ENCODE measurements at places on chromosomes 13 and 19. TPM values are rescaled to one million over a fixed set of nuclear protein-coding genes. Genes with fewer than 3 reads are reported as not detected.

GRCh38 chr13:34416971-34417380 lies 525.1 kb upstream of the NBEA start:
- no peak for DNase-seq
- H3K27me3 ChIP-seq = no peaks in the 10 kb centered on the region
- no peaks in the 10 kb centered on the region for H3K4me1 ChIP-seq
- no peaks in the 10 kb centered on the region for H3K36me3 ChIP-seq
- H3K27ac ChIP-seq = no peak overlapping the region
- H3K4me3 ChIP-seq = no peak overlapping the region

GRCh38 chr13:24619282-24619681 lies 60.9 kb upstream of the ATP12A start:
- H3K4me1 ChIP-seq = peaks cover 50% of the 10 kb centered on the region
- peak overlapping the region; percentile 97 for H3K27ac ChIP-seq
- no peak overlapping the region for H3K4me3 ChIP-seq
- no peak for DNase-seq
- H3K36me3 ChIP-seq = peaks cover 5% of the 10 kb centered on the region
- H3K27me3 ChIP-seq = no peaks in the 10 kb centered on the region

GRCh38 chr19:16603090-16603489 lies 24.9 kb downstream of the MED26 start:
- peaks cover 4% of the 10 kb centered on the region for H3K36me3 ChIP-seq
- DNase-seq = no peak
- no peak overlapping the region for H3K27ac ChIP-seq
- H3K27me3 ChIP-seq = no peaks in the 10 kb centered on the region
- H3K4me3 ChIP-seq = no peak overlapping the region
- H3K4me1 ChIP-seq = peaks cover 34% of the 10 kb centered on the region

DNA sequence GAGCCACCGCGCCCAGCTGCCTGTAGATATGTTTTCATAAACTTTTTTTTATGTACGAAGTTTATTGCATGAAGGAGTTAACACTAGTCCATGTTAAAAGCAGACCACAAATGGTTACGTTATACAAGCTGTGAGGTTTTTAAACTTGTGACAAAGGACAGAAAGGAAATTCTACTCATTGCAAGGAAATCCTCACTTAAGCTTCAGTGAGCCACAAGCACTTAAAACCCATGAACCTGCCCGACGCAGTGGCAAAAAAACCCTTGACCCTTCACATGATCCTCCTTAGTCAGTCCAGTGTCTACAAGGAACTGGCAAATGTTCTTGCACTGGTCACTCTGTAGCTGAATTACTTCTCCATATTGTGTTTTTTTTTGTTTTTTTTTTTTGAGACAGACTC lies 4.2 kb downstream of the MPND start:
- H3K4me3 ChIP-seq = no peak overlapping the region
- DNase-seq = no peak
- peaks cover 8% of the 10 kb centered on the region for H3K4me1 ChIP-seq
- peaks cover 4% of the 10 kb centered on the region for H3K36me3 ChIP-seq
- H3K27ac ChIP-seq = no peak overlapping the region

DNA sequence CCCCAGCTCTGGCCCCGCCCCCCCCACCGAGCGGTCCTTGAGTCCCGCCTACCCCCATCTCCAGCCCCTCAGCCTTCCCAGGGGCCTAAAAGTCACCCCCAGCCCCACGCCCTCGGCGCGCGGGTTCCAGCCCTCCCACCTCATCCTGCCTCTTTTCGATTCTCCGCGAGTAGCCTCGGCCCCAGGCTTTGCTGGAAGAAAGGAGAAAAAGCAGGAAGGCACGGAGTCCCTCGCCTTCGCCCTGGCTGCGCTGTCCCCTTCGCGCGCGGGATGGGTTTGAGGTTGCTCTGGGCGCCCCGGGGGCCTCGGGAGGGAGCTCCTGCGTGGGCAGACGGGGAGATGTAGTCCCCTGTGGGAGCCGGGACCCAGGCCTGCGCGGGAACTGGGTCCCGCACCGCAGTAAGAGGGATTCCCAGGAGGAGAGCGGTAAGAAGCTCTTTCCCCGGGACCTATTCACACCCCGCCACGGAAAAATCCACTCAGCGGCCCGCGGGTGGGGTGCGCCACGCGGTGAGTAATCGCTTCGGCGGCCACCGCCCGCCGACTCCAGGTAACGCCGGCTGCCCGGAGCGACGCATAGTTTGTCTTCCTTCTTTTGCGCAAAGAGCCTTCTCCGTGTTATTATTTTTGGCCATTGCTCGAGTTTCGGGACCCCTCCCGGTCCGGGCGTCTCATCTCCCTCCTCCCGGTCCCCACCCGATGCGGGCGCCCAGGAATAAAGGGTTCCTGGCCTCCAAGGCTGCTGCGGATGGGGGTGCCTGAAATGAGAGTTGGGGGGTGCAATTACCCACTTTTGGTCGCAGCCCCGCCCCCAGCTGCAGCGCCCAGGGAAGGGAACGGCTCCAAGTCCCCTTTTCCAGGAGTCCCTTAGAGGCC lies 865 bp upstream of the CRLF1 start:
- H3K36me3 ChIP-seq = no peaks in the 10 kb centered on the region
- H3K4me3 ChIP-seq = no peak overlapping the region
- H3K27ac ChIP-seq = no peak overlapping the region
- H3K27me3 ChIP-seq = peaks cover 70% of the 10 kb centered on the region

DNA sequence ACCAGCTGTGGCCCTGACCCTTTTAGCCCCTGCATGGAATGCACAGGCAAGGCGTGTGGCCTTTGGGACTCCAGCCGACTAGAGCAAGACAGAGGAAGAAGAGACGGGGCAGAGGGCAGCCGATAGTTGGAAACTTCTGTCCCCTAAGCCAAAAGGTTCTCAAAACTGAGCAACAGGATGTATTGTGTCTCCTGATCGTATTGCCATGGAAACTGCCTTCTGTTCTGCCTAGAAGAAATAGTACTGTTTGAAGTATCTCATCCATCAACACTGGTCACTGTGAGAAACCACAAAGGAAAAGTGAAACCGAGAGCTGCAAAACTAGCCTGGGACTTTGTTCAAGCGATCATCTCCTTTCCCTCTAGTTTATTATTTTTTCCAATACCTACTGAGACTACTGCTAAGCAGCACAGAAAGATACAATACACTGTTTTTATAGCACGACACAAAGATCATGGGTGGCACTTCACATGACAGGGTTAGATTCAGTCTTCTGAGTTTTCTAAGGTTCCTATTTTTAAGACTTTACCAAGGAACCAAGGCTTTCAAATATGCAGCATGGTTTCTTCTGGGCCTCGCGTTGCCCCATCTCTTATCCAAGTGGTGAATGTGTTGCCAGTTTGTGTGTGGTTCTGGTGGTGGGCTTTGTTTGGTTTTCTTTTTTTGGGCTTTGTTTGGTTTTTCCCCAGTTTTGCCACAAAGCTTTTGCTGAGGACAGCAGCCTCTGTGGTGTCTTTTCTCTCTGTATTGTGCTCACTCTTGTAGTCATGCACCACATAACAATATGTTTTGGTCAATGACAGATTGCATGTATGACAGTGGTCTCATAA lies 49.3 kb upstream of the GPR183 start:
- H3K4me1 ChIP-seq = peaks cover 97% of the 10 kb centered on the region
- no peaks in the 10 kb centered on the region for H3K27me3 ChIP-seq
- peak overlapping the region; percentile 93 for H3K27ac ChIP-seq
- peak overlapping the region; percentile 56 for H3K4me3 ChIP-seq
- DNase-seq = peak; percentile 71

GRCh38 chr19:50626011-50626410 lies 13.7 kb downstream of the SYT3 start:
- no peak overlapping the region for H3K4me3 ChIP-seq
- H3K27ac ChIP-seq = no peak overlapping the region
- DNase-seq = no peak

DNA sequence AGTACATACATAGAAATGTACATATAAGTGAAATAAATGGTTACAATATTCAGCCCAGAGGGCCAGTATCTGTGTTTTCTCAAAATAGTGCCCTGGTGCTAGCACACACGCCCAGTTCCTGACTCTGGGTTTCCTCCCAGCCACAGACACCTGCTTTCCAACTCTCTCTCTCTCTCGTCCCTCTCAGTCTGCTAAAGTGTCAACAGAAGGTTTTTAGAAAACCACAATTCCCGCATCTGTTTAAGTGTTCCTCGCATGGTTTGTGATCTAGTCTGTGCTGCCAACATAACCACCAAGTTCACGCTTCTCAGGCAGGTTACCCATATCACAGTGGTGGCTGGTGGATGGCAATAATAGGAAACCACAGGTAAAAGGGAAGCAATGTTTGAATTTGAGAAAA lies 17.8 kb upstream of the UPF3A start:
- H3K27me3 ChIP-seq = no peaks in the 10 kb centered on the region
- peaks cover 43% of the 10 kb centered on the region for H3K4me1 ChIP-seq
- peak overlapping the region; percentile 63 for H3K27ac ChIP-seq

DNA sequence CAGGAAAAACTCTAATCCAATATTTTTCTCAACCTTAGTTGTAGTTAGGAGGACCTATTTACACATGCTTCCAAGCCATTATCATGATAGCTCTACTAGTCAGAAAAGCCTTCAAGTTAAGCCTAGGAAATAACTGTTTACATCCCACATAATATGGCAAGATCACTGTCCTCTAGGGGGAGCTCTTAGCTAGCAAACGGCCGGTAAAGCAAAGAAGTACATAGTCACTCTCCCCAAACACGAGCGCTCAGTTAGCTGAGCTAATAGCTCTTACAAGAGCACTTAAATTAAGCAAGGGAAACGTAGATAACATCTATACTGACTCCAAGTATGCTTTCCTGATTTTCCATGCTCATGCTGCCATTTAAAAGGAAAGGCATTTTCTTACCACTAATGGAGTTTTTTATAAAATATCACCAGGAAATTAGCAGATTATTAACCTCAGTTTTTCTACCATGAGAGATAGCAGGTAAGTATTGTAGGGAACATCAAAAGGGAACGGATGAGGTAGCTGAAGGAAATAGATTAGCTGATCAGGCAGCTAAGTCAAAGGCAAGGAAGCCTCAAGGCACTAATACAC lies 100.6 kb upstream of the PABPC3 start:
- H3K27ac ChIP-seq = no peak overlapping the region
- DNase-seq = peak; percentile 76
- no peaks in the 10 kb centered on the region for H3K36me3 ChIP-seq
- no peak overlapping the region for H3K4me3 ChIP-seq
- H3K4me1 ChIP-seq = peaks cover 3% of the 10 kb centered on the region

- H3K27ac ChIP-seq = no peak overlapping the region
- H3K27me3 ChIP-seq = no peaks in the 10 kb centered on the region
- H3K36me3 ChIP-seq = peaks cover 20% of the 10 kb centered on the region
These were observed 2.6 kb downstream of the IL12RB1 start for GRCh38 chr19:18083929-18084684.

DNA sequence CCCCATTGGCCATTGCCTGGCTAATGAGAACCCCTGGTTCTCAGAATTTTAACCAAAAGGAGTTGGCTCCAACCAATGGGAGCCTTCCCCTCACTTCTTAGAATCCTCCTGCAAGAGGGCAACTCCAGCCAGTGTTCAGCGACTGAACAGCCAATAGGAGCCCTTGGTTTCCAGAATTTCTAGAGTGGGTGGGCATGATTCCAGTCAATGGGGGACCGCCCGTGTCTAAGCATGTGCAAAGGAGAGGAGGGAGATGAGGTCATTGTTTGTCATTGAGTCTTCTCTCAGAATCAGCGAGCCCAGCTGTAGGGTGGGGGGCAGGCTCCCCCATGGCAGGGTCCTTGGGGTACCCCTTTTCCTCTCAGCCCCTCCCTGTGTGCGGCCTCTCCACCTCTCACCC lies 9.5 kb upstream of the SWSAP1 start:
- no peak overlapping the region for H3K27ac ChIP-seq
- no peaks in the 10 kb centered on the region for H3K4me1 ChIP-seq
- H3K36me3 ChIP-seq = peaks cover 11% of the 10 kb centered on the region
- no peak overlapping the region for H3K4me3 ChIP-seq
- no peaks in the 10 kb centered on the region for H3K27me3 ChIP-seq
- DNase-seq = no peak

Gene MEIOSIN
- total RNA-seq = not detected

Gene XAB2
- total RNA-seq = 50.7 TPM

DNA sequence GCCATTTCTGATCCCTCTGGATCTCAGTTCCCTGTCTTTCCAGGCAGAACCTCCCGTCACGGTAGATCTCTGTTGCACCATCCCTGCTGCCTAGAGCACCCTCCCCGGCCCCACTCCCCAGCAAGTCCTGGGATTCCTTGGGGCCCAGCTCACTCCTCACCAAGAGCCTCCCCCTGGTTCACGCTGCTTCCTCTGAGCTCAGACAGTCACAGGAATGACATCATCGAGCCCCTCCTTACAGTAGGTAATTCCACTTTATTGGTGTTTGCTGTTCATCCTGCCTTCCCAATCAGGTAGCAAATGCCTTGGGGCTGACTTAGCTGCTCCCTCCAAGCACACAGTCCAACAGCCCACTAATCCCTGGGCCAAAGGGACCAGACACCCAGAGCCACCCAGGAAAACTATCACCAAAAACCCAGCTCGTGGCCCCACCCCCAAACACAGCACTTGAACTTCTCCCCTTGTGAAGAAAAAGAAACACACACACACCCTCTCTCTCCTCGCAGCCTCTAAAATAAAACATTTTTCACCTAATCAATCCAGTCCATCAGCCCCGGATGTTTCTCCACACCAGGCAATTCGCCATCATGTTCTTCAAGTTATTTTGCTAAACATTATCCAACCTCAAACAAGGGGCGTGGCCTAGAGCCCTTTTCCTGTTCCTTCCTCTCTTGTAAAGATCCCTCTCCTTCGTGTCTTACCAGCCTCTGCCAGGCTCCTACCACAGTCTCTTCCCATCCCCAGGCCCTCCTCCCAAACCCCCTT lies 2.5 kb downstream of the NAPA start:
- no peak for DNase-seq
- H3K27ac ChIP-seq = peak overlapping the region; percentile 68
- peaks cover 3% of the 10 kb centered on the region for H3K36me3 ChIP-seq
- peaks cover 66% of the 10 kb centered on the region for H3K4me1 ChIP-seq

DNA sequence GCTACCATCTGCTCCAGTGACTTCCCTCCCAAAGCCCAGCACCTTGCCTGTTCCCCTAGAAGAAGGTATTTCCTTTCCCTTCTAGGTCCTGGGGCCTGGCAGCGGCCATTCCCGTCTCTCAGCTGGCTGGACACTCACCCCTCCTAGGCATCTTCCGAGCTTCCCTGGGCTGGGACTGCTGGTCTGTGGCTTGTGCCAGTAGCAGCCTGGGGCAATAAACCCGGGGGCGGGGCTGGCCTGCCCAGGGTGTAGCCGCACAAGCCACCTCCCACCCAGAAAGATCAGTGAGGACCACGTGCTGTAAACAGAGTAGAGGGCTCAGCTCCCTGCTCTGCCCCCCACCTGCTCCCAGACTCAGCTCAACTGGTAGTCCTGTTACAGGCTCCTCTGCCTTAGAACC lies 15.0 kb downstream of the LIPE start:
- H3K27ac ChIP-seq = no peak overlapping the region
- no peak for DNase-seq
- peaks cover 5% of the 10 kb centered on the region for H3K36me3 ChIP-seq
- no peaks in the 10 kb centered on the region for H3K27me3 ChIP-seq

Gene ZNF527
- 5.2 TPM for total RNA-seq

Gene CGB2
- total RNA-seq = not detected
